Right cardiac atrium (tissue), 5 donors: ENCODE measurements at places on chromosomes 2 and 18. TPM values are rescaled to one million over a fixed set of nuclear protein-coding genes. Genes with fewer than 3 reads are reported as not detected.
A peak's percentile ranks its signal among the peaks of the same experiment; 100 is the strongest.

GCG gene
- not detected for total RNA-seq

CHRNA1 gene
- total RNA-seq, result 0.20 TPM

C2orf72 gene
- 0.18 TPM for total RNA-seq

FZD7 gene
- 15.2 TPM for total RNA-seq

GRCh38 chr2:83640506-83640905 lies 818.6 kb downstream of the SUCLG1 start:
- DNase-seq, result no peak

- DNase-seq, result peak; percentile 42
Measured at GRCh38 chr2:105143467-105144151, 97.9 kb upstream of the GPR45 start.

GRCh38 chr2:17107871-17108270 lies 410.4 kb downstream of the RAD51AP2 start:
- no peak for DNase-seq

DNA sequence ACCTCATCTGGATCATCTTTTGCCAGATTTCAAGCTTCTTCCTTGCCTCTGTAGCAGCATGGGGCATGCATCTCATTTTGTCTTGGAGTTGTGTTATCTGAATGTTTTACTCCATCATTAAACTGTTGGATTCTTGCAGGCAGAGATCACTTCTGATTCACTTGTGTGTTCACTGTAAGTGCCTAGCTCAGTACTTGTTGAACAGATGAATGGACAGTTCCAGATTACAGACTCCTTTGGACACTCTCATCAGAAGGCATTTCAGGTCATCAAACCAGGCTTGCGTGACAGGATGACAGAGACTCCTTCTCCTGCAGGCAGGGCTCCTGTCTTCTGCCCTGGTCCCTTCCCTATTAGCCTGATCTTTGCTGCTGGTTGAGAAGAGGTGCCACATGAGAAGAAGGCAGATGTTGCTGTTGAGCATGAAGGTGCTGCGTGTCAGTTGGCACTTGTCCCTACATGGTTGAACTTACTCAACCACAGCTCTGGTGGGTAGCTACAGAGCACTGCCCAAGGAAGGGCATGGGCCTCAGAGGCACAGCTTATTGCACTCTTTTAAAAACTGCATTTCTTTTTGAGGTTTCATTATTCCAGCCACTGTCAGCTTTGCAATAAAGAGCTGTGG lies 58.9 kb downstream of the INPP4A start:
- DNase-seq, result no peak

DNA sequence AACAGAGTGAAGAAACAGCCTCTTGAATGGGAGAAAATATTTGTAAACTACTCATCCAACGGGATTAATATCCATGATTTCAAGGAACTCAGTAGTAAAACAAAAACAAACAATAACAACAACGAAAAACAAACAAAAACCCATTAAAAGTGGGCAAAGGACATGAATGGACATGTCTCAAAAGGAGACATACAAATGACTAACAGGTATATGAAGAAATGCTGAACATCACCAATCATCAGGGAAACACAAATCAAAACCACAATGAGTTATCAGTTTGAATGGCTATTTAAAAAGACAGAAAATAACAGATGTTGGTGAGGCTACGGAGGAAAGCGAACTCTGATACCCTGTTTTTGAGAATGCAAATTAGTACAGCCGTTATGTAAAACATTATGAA lies 224.8 kb upstream of the NRXN1 start:
- DNase-seq, result no peak

GRCh38 chr18:36900466-36900865 lies 71.5 kb downstream of the KIAA1328 start:
- DNase-seq, result no peak

GRCh38 chr2:225454412-225454811 lies 54.9 kb downstream of the NYAP2 start:
- no peak for DNase-seq

DNA sequence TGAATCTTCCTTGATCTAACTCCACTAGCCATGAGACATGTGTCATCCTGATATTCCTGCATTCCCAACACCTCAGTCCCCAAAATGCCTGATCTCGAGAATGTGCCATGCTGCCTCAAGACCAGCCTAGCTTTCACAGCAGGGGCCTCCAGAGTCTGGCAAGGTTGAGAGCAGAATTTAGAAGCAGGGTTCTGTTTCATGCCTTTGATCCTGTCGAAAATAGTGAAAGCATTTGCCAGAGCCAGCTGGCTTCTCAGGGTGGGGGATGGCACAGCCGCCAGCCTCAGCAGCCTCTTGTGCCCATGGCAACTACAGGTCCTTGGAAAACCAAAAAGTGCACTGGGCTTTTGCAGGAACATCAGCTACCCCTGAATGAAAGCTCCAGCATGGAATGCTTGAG lies 143.5 kb downstream of the RTN4 start:
- no peak for DNase-seq

DNA sequence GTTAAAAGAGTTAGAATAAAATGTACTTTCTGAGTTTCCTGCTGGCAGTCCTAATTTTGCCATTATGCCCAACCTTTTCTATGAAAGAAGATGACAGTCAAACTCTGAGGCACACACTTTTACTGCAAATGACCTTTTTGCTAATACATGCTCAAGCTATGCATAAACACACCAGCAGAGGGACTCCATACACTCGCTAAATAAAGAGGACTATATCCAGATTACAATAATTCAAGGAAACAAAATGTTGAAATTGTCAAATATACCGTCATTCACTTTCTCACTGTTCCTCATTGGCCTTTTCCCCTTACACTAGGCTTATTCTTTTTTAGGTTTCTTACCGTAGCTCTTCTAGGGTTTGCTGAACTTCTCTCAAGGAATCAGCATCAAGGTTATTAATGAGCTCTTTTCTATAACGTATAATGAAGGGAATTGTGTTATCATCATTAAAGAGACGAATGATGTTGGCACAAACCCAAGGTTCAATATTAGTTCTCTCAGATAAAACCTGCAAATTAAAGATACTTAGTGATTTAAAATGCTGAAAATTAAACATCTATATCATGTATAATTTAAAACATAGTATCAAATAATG lies 25.7 kb downstream of the SRBD1 start:
- DNase-seq, result no peak

DNA sequence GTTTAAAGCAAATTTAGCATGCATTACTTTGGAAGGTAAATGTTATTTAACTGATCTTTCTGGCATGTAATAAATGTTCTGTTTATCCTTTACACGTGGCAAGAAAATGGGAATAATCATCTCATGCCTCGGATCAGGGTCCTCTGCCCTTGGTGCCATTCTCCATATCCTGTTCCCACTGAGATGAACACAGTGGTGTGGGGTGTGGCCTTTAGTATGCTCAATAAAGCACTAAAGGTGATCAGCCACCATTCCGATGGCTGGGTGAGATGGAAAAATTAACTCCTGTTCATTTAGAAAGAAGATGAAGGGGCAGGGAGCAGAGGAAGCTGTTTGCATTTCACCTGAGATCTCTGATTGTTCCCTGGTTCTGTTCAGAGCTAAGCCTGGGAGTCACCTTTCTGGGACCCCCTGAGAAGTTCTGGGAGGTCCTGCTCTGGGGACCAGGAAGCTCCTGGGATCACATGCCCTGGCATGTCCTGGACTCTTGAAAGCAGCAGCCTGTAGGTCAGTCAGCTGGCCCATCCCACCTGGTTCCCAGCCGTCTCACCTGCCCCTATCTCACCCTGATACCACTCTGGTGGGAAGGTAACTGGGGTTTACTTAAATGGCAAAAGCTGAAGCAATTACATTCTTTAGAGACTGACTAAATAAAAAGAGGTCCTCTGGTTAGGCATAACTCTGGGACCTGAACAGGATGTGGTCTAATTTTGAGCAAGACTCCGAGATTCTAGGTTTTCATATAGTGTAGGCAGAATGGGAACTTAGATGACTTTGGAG lies 288.9 kb upstream of the EPAS1 start:
- no peak for DNase-seq

- DNase-seq, result no peak
Measured at GRCh38 chr18:31498574-31499524, 872 bp downstream of the DSG2 start.

- DNase-seq, result no peak
Measured at GRCh38 chr2:60699617-60700016, 56.5 kb upstream of the PAPOLG start.
